ENCODE measurements at places on chromosomes 11 and 22. TPM values are rescaled to one million over a fixed set of nuclear protein-coding genes. Genes with fewer than 3 reads are reported as not detected.

The CHEK1 gene
- total RNA-seq: 29.0 TPM

The C11orf65 gene
- 0.34 TPM for total RNA-seq

The KRTAP5-11 gene
- not detected for total RNA-seq

The SYCE3 gene
- total RNA-seq: not detected

The APOL3 gene
- 3.9 TPM for total RNA-seq

The FLRT1 gene
- under 0.01 TPM for total RNA-seq

The CCDC116 gene
- total RNA-seq: not detected

Measured in bronchus fibroblast of lung (primary cell).